Left cardiac atrium (tissue), 4 donors: ENCODE measurements at places on chromosomes 13 and 19. TPM values are rescaled to one million over a fixed set of nuclear protein-coding genes. Genes with fewer than 3 reads are reported as not detected.

GRCh38 chr13:100506154-100506553 is 82.4 kb downstream of the GGACT start:
- DNase-seq, result no peak

- no peak for DNase-seq
Measured at GRCh38 chr13:94542917-94543316, 53.0 kb downstream of the TGDS start.

The RTBDN gene
- not detected for total RNA-seq

- no peak for DNase-seq
Measured at GRCh38 chr13:77274126-77274525, 52.8 kb downstream of the MYCBP2 start.

DNA sequence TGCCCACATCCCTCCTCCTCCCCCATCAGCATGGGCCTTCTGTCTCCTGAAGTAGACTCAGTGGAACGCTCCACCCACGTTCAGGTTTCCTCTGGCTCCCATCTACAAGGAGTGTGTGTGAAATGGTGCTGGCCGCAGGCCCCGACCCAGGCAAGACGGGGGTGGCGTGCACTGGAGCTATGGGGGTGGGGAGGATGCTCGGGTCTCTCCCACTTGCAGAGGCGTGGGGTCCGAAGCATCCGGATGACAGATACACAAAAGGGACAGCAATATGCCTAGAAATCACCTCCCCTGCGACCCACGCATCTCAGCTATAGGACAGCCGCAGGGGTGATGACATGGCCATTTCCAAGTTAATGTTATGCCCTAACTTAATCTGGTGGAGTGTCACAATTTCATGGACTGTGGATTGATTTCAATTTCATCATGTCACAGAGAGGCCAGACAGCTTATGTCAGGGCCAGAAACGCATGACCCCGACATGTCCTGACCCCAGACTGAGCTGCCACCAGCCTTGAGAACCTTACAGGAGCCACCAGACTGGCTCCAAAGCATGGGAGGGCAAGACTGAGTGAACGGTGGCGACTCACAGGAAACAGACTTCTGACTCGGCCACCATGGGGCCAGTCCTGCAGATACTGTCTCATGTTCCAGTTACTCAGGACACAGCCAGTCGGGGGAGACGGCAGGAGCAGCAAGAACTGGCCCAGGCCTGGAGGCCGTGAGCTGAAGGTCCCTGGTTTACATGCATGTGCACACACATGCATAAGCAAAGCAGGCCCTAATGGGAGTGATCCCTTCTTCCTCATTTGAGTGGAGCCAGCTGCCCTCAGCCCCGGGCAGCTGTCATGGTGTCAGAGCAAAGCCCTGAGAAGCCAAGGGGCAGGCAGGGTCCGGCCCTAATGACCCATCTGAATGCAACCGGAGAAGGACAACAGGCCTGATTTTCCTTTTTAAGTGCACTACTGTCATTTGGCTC is 82.2 kb downstream of the SLC7A1 start:
- DNase-seq, result no peak

DNA sequence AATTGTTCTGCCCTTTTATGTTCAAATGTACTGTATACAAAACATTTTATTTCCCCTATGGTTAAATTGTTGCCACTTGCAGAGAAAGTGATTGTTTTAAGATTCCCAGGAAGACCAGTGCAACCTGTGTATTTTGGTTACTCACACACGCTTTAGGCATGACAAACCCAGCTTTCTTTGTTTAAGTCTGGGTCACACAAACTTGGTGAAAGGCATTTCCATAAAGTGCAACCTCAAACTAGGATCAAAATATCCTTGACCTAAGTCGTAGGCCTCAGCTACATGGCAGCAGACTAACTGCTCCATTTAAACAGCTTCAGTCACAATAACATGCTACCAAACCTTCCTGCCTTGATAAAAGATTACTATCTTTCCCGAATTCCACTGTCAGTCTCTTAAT is 639.0 kb upstream of the PRR20A start:
- no peak for DNase-seq
